NCI-H526 treated with DMSO at 0.1 percent for 48 hours (cell line): ENCODE measurements at places on chromosomes 2 and 18.

- DNase-seq = no peak
Observed at GRCh38 chr2:25700221-25700660, 26.9 kb upstream of the DTNB start.

GRCh38 chr2:19573784-19574183, 215.4 kb upstream of the OSR1 start:
- DNase-seq = no peak

DNA sequence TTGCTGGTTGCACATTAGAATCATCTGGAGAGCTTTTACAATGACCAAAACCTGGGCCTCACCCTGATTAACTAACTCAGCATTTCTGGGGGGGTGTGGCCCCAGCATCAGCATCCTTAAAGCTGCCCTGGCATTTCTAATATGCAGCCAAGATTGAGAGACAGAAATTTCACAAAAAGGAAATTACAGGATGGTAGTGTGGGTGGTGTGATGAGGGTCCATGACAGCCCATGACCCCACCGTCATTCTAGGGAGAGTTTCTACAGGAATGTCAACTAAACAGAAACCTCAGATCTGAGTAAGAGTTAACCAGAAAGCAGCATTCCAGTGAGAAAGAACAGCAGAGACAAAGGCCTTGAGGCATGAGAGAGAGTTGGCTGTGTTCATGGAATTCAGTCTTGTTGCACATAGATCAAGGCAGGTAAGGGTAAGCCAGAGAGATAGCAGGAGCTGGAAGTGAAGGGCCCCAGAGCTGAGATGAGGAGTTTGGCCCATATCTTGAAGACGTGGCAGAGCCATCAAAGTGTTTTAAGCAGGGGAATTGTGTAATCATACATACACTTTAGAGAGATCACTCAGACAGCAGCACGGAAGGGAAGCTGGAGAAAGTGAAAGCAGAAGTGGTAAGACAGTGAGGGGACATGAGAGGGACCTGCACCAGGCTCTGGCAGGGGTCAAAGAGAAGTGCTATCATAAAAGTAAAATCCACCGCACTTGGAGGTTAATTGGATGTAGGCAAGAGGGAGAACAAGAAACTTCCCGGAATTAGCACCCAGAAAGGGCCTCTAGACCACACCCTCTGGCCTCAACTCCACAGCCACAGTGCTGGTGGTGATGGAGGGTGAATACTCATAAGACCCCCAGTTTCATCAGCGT, 7.8 kb upstream of the TRABD2A start:
- DNase-seq = no peak

GRCh38 chr2:29006092-29006979, 25.2 kb downstream of the TOGARAM2 start:
- DNase-seq = no peak

- no peak for DNase-seq
Observed at GRCh38 chr2:105256431-105257047, 15.0 kb downstream of the GPR45 start.

DNA sequence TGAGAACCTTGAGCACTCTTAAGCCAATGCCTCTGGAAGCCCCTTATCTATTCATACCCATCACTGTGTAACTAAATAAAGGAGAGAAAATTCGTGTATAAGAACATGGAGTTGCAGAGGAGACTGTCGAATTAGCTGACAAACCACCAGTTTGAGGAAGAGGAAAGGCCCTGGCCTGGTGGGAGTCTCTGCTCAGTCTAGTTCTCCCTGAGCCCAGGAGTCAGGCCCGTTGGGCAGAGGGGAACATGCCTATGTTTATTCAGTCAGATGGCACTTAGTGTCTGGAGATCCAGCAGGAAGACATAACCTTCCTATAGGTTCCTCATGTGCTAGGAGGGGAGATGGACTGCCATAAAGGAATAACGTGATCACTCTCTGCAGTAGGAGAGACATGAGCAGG, 60.3 kb downstream of the MGAT5 start:
- DNase-seq = no peak

DNA sequence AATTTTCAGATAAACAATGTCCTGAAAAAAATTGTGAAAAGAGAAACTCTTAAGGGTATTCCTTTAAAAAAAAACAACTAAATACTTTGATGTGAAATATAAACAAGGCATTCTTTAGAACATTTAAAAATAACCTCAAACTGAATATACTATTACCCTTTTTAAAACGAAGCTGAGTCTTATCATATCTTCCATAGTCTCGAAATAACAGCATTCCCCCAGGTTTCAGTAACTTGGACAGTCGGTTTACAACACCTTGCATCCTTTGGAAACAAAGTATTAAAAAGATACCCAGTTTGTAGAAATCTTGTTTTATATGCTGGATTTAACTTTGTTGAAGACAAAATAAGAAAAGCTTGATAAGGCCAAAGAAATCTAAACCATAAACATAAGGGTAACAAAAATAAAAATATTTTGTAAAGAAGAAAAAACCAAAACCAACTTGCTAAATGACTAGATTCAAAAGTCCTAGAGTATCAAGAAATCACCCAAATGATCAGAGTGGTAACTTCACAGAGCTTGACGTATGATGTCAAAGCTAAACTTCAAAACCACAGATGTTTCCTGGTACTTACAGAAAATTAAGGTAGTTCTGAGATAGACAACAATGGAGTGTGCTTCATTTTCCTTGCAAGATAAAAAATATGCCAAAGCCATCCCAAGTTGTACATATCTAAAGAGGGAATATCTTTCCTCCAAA, 107.8 kb downstream of the METTL8 start:
- no peak for DNase-seq

GRCh38 chr2:124343827-124344498, 318.9 kb downstream of the CNTNAP5 start:
- DNase-seq = no peak

DNA sequence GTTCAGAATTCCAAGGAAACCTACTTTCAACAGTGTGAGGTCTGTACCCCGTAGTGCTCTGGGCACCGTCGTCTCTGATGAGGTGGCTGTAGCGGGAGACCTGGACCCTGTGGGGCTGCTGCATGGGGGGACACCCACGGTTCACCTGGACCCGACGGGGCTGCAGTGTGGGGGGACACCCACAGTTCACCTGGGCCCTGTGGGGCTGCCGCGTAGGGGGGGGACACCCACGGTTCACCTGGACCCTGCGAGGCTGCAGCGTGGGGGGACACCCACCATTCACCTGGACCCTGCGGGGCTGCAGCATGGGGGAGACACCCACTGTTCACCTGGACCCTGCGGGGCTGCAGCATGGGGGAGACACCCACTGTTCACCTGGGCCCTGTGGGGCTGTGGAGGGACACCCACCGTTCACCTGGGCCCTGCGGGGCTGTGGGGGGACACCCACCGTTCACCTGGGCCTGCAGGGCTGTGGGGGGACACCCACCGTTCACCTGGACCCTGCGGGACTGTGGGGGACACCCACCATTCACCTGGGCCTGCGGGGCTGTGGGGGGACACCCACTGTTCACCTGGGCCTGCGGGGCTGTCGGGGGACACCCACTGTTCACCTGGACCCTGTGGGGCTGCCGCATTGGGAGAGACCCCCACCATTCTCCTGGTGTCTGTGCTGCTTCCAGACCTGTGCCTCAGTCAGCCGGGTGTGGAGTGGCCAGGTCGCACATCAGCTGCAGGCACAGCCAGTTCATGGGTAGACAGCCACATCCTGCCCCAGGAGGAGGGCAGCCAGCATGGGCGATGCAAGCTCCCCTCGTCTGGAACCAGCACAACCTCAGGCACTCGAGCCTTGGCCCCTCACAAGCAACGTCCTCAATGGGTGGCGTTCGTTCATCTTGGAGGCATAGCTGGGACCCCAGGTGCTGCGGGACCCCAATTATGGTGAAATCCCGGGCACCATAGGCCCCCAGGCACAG, 114.5 kb downstream of the TMEM18 start:
- DNase-seq = no peak

DNA sequence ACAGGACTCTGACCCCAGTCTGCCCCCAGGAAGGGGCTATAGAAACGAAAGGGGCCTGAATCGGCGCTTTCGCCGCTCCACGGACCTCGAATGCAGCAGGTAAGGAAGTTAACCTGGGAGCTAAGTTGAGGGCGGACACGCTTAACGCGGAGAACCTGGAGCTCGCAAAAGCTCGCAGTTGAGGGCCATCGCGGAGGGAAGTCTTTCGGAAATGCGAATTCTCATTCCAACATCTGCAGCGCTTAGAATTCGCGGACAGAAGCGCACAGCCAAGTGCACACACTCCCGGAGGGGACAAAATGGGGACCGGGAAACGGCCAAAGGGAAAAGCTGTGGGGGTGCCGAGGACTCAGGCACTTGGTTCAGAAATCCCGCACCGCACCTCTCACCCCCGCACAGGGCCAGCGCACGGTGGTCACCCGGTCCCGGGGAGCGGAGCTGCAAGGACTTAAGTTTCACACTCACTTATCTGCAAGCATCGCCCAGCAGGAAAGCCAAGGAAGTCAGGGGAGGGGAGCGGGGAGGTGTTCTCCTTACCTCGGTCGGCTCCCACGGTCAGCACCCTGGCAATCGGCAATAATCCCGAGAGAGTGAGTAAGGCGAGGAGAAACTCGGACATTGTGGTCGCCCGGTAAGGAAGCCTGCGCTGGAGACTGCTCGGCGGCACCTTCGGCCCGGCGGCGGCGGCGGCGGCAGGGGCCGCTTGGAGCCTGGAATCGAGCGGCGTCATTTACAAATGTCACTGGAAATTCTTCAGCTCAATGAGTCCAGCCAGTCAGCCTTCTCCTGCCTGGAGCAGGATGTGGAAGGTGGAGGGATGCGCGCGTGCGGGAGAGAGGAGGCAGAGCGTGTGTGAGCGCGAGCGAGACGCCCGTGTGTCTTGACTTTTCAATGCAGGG, 456 bp downstream of the LRP1B start:
- DNase-seq = peak; percentile 71
